ENCODE measurements at places on chromosomes 13 and 19. TPM values are rescaled to one million over a fixed set of nuclear protein-coding genes. Genes with fewer than 3 reads are reported as not detected.

SULT2A1 gene
- 6.8 TPM for total RNA-seq

KIR2DL4 gene
- not detected for total RNA-seq

FTL gene
- total RNA-seq = 3,457 TPM

CERS1 gene
- 4.8 TPM for total RNA-seq

PINLYP gene
- 18.7 TPM for total RNA-seq

FBXO27 gene
- total RNA-seq = 0.89 TPM

ERICH6B gene
- not detected for total RNA-seq

GPC6 gene
- total RNA-seq = 9.1 TPM

RXFP2 gene
- not detected for total RNA-seq

GET3 gene
- total RNA-seq = 15.5 TPM

CEACAM3 gene
- total RNA-seq = not detected

CYP4F11 gene
- total RNA-seq = 20.0 TPM

IGSF23 gene
- total RNA-seq = not detected

OR4F17 gene
- not detected for total RNA-seq

ZNF878 gene
- total RNA-seq = not detected

F2RL3 gene
- total RNA-seq = 4.0 TPM

ZNF709 gene
- not detected for total RNA-seq

SUGT1 gene
- total RNA-seq = 44.6 TPM

UNC13A gene
- total RNA-seq = not detected

SIGLEC5 gene
- total RNA-seq = not detected

PGLYRP2 gene
- not detected for total RNA-seq

ALG5 gene
- 61.1 TPM for total RNA-seq

SCEL gene
- not detected for total RNA-seq

TEAD2 gene
- 18.3 TPM for total RNA-seq

HS6ST3 gene
- 2.8 TPM for total RNA-seq

SYMPK gene
- total RNA-seq = 84.6 TPM

Measured in stomach (tissue), 19 donors.